GM12864 (cell line): ENCODE measurements at places on chromosomes 1 and 21.

GRCh38 chr1:218867941-218868626 lies 305.6 kb upstream of the LYPLAL1 start:
- DNase-seq: no peak

DNA sequence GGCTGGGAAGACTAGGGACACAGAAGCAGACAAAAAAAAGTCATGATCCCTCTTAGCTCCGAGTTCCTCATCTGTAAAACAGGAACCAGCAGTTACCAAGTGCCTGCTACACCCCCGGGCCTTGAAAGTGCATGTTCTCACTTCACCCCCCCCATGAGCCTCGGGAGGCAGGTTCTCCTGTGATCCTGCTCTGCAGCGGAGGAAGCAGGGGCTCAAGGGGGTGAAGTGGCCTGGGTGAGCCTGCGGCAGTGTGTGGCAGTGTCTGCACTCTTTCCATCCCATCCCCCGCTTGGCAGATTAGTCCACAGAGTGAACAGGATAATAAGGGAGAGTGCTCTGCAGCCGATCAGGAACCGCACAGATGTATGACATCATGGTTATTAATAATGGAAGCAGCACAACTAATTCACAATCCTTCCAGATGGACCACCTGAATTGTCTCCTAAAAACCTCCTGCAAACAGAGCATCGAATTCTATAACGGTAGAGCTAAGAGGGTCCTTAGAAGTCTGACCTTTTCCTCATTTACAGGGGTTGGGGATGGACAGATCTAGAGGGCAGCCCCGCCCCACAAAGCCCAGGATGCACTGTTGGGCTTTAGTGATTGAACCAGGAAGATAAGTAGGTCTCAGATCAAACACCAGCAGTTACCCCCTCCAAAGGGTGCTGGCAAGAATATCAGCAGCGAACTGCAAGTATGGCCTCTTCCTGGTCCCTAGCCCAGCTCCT lies 174.1 kb upstream of the EDN2 start:
- no peak for DNase-seq

GRCh38 chr1:180229483-180230415 lies at the start of gene LHX4:
LHX4 (plus strand) TSS chr1:180230264; CDS start chr1:180230530, 266 bp downstream.
- DNase-seq: no peak

DNA sequence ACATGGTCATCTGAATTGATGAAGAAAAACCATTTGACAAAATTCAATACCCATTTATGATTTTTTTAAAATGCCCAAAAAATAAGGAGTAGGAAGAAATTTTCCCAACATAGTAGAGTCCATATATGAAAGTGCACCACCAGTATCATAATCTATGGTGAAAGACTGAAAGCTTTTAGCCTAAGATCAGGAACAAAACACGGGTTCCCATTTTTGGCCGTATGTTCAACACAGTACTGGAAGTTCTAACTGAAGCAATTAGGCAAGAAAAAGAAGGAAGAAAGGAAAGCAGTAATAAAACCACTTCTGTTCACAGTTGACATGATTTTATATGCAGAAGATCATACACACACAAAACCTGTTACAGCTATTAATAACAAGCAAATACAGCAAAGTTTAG lies 227.8 kb upstream of the RAB4A start:
- DNase-seq: no peak

DNA sequence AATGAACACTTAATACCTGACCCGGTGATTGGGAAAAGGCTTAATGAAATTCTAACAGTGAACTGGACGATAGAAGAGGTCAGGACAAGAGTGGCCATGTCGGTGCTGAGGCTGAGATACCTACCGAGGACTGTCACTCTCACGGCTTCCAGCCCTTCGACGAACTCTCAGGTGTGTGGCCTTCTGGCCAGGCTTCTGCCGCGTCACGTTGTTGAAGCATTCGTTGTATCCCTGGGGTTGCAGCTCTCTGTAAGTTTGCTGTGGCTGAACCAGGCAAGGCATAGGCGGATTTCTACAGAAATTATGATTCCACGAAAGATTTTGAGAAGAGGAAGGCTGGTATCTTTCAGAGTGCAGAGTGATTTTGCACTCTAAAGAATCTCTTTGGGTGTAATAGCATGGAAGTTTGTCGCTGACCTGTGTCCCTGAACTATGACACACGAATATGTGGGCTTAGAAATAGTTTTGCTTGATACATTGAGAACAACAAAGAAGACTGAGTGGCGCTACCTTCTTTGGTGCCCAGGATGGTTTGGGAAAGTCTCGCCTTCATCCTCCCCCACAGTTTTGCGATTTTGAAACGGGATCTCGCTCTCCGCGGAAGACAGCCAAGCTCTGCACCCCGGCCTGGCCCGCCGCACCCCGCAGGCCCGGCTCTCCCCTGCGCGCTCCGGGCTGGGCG lies 403 bp upstream of the EPHX4 start:
- no peak for DNase-seq

DNA sequence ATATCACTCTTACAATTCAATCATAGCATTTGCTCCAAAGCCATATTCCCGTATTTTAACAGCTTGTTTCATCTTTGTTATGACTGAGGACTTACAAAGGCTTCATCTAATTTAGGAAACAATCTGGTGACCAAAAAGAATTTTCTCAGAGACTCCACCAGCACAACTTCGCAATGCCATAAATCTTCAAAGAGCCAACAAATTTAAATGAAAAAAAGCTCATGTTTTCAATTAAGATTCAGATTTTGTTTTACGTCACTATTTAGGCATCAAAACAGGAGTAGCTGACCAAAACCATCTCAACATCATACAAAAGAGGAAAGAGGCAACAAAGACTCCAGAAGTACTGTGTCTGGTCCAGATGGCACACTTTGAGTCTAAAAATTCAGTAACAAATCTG lies 373.3 kb downstream of the TTLL7 start:
- DNase-seq: no peak

DNA sequence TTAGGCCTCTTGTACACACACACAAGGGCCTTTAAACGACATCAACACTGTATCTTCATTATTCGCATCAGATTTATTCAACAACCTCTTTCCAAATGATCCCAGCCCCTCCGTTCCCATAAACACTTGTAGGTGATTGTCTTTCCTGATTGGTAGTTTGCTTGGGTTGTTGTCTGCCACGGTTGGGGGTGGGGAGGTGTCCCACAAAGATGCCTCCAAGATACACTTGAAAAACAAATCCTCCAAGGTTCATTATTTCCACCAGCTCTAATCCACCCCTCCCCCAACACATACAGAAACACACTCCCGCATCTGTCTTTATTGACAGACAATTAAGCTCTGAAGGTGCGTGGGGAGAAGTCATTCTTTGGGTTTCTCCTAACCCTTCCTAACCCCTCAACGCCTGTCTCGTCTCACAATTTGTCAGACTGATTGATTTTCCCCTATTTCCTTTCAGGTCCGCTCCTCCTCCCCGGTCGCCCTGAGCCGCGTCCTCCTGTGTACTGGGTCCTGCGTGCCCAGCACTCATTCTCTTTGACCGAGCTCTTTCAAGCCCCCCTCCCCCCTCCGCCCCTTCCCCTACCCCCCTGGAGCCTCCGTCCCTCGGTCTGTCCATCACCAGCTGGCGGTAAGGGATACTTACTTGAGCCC lies 1.4 kb downstream of the WDR26 start:
- no peak for DNase-seq

- no peak for DNase-seq
Measured at GRCh38 chr1:84363019-84363418, 35.3 kb upstream of the DNASE2B start.

DNA sequence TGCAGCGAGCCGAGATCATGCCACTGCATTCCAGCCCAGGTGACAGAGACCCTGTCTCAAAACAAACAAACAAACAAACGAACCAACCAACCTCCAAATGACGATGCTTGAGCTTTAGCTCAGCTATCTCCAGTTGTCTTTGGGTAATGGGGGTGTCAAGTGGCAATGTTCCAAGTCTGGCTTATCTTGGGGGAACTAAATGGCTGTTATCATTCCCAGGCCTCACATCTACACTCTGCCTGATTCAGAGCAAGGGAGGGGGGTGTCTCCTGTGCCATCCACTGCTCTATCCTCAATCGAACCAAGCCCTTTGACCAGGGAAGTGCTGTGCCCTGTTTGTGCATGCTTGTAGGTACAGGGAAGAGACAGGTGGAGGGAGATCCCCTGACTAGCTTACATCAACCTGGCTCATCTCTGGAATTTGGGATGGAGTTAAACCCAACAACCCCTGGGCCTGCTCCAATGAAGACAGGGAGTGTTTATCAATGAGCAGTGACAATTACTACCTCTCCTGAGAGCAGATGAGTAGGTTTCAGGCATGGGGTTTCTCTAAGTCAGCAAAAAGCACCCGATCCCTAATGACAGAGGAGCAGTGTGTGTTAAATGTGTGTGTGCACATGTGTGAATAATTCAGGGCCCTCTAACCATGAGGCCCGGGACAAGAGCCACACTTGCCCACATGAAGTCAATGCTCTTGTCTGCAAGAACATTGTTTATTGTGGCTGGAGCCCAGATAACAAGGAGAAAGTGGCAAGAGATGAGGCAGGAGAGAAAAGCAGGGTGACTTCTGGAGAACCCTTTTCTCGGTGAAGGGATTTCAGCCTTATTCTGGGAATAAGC lies 20.3 kb upstream of the IL6R start:
- DNase-seq: no peak

DNA sequence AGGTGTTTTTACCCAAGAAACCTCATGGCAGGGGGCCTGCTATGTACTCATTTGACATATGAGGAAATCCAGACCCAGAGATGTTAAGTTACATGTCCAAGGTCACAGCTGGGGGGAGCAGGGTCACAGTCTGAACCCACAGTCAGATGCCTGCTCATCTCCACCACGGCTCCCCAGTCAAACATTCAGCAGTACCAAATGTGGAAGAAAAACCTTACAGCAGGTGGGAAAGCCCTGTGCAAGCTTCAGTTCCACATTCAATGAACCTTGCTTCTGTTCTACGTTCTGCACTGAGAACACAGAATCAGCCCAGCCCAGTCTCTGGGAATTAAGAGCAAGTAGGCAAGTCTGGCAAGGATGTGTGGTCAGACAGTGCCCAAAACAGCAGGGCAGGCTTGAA lies 35.2 kb downstream of the LRP8 start:
- DNase-seq: peak; percentile 22

DNA sequence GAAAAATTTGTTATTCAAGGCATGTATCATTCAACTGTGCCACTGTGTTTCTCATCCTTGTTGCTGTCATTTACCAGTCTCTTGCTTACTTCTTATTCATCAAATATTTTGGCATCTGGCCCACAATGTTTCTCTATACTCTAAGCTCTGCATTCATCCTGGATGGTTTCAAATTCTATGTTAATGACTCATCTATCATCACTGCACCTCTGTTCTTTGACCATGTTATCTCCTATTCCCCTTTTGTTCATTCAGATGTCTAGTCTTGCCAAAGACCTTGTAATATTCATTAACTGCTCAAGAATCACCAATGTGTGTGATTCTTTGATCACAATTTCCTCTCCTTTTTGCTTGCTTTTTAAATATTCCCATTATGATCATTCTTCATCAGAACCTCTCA lies 54.6 kb upstream of the PRKACB start:
- no peak for DNase-seq

DNA sequence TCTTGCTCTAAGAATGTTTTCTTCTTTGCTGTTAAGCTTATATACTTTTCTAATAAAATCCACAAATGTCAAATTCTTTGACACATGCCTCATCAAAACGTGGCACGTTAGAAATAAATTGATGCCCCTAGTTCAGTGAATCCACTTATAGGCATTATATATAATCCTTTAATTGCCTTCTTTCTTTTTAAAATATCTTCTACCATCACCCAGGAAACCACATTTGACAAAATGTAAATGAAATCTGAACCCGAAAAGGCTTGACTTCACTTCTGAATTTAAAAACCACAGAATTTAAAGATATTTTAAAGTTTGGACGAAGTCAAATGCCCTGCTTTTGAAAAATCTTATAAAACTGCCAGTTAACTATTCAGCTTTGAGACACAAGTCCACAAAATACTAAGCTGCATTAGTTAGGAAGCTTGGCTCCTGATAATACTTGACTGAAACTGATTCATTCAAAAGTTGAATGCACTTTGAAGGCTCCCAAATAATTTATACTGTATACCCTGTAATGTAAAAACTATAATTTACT lies 22.4 kb upstream of the KIFAP3 start:
- DNase-seq: no peak

GRCh38 chr1:73205294-73205973 lies 923.1 kb upstream of the NEGR1 start:
- DNase-seq: no peak
